ENCODE measurements at places on chromosomes 11 and 22.

DNA sequence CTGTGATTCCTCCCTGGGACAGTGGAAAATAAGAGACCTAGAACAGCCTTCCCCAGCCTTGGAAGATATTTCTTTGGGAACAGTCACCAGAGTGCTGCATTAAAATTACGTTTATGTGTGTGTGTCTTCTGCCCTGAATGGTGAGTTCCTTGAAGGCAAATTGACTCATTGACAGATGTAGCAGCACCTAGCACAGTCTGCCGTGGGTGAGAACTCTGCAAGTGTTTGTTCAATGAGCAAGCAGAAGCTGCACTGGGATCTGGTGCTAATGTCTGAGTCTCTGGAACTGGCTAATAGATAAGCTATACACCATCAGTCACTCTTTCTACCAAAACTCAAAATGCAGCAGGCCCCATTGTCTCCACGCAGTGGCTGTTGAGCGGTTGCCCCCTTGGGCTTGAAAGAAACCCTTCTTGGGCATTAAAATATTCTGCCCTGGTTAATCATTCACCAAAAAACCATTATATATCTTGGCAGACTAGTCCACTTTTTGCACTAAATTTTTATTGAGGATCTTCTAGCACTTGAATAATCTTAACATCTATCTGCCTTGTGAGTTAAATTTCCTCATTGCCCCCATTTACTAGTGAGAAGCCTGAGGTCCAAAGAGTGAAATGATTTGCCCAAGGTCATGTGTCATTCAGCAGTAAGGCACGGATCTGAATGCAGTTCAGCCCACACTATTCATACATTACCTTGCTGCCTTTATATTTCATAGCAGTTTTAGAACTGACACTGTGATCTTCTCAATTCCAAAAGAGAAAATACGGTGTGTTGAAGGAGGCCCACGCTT, 87.8 kb upstream of the GALNT18 start:
- no peak for DNase-seq

DNA sequence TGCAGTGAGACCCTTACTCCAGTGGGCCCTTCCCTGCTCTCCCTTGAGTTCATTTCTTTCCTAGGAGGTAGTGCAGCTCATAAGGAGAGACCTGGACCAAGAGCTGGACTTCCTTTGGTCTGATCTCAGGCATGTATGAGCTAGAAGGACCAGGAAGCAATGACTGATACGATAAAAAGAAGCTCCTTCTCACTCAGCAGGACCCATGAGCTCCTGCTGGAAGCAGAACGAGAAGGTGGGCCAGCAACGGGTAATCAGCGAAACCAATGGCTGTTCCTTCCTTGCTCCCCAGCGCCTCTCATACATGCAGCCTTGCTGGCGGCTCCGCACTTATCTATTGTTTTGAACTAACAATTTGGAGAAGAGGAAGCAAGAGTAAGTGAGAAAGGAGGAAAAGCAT, 56.8 kb downstream of the RPUSD4 start:
- DNase-seq: no peak

DNA sequence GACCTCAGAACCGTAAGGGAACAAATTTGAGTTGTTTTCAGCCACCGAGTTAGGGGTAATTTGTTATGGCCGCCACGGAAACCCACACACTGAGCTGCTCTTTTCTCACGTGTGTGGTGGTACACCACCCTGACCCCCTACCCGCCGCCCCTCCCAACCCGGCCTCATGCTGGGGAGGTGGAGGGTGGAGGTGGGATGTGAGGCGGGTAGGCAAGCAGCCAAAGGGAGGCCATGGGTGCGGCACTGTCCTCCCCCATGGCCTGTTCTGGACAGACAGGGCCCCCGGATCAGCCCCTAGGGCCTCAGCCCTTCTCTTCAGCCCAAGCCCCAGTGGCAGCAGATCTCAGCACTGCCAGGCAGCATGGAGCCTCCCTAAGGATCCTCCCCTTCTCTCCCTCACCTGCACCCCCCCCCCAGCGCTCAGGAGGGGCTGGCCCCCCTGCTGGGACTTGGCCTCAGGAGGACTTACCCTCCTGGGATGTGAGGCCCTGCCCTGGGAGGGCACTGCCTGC, 7.9 kb downstream of the PRR5 start:
- no peak for DNase-seq

DNA sequence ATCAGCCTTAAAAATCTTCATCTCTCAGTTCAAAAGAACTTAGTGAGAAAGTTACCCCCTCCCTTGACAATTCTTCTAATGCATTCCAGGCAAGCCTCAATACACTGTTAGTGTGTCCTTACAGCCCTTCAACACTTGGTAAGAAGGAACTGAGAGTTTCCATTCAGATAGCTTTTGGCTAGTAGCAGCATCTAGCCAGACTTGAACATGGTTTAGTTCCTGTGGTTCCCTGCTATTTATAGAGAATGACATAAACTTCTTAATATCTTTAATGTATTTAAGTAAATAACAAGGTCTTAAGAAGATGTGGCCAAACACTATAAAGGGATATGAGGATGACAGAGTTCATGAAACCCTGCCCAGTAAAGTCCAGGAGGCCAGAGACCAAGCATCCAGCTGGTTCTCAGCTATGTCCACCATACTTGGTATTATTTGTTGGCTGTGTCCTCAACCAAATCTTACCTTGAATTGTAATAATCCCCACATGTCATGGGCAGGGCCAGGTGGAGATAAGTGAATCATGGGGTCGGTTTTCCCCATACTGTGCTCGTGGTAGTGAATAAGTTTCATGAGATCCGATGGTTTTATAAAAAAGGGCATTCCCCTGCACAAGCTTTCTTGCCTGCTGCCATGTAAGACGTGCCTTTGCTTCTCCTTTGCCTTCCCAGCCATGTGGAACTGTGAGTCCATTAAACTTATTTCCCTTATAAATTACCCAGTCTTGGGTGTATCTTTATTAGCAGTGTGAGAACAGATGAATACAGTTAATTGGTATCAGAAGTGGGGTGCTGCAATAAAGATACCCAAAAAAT, 132.4 kb downstream of the LARGE1 start:
- DNase-seq: no peak

- DNase-seq: no peak
Observed at GRCh38 chr22:43356881-43357280, 13.7 kb upstream of the SCUBE1 start.

GRCh38 chr11:126992065-126992803, 8.3 kb downstream of the KIRREL3 start:
- no peak for DNase-seq

DNA sequence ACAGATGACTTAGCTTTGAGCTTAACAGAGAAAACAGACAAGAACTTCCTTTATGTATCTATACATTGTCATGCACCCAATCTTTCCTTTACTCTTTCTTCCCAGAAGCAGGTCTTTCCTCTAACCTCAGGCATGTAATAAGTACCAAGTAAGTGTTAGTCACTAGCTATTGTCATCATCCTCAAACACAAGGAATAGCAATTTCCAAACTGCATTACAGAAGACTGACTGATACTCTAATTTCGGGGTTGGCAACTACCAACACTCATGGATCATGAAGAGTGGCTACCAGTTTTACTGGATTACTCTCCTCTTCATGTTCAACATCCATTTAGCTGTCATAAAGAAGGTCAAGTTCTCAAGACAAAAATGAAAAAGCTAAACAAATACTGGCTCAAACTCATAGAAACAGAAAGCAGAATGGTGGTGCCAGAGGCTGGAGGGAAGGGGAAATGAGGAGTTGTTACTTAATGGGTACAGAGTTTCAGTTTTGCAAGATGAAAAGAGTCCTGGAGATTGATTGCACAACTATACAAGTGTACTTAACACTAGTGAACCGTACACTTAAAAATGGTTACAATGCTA, 111.6 kb downstream of the SIK3 start:
- no peak for DNase-seq

GRCh38 chr11:10072142-10072541, 221.9 kb downstream of the SBF2 start:
- DNase-seq: no peak

DNA sequence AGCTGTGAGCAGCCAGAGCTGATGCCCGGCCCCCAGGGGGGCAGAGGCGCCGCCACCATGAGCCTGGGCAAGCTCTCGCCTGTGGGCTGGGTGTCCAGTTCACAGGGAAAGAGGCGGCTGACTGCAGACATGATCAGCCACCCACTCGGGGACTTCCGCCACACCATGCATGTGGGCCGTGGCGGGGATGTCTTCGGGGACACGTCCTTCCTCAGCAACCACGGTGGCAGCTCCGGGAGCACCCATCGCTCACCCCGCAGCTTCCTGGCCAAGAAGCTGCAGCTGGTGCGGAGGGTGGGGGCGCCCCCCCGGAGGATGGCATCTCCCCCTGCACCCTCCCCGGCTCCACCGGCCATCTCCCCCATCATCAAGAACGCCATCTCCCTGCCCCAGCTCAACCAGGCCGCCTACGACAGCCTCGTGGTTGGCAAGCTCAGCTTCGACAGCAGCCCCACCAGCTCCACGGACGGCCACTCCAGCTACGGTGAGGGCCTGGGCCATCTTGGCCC, 6.1 kb downstream of the CDC42EP1 start:
- DNase-seq: no peak

GRCh38 chr11:92046103-92046502, 178.5 kb upstream of the FAT3 start:
- DNase-seq: no peak

DNA sequence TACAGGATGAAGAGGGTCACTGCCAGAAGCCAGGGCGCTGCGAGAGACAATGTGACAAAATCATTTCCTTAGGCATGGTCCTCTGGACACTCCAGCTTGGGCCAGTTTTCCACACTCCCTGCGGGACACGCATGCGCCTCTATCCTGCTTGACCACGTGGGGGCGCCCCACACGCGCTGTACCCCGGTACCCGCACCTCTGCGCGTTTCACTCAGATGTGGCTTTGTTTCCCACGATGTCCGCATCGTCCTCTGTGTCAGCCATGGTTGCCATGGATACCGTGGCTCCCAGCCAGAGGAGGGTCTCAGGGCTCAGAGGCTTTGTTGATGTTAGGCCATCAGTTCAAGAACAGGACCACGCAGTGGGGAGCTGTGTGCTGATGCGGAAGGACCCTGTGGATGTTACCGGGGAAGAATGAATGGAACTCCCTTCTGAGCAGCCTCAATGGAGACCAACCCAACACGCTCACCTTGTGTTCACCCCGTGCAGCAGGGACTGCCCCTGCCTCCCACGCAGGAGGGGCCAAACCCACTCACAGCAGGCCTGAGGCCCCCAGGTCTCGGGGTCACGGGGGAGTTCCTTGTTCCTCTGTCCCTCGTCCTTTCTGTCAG, 101.1 kb upstream of the SLC22A12 start:
- no peak for DNase-seq

DNA sequence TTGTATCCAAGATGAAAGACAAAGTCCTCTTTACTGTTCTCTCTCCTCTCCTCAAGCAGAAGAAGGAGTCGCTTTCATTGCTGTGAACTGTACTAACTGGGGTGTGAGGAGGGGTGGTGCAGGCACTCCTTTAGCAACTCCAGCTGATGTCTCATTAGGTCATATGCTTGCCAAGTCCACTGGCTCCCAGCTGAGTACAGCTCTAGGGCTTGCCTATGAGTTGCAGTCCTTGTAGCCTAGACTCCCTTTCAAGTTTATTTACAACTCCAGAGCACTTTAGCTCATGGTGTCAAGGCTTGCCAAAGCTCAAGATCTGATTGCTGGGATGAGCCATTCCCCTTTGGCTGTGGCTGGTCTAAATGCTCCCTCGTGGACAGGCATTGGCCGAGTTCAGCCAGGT, 55.1 kb upstream of the PDGFD start:
- DNase-seq: no peak

GRCh38 chr11:3130269-3131071, 34.6 kb downstream of the OSBPL5 start:
- no peak for DNase-seq

GRCh38 chr11:113871336-113871735, 4.0 kb downstream of the USP28 start:
- no peak for DNase-seq

DNA sequence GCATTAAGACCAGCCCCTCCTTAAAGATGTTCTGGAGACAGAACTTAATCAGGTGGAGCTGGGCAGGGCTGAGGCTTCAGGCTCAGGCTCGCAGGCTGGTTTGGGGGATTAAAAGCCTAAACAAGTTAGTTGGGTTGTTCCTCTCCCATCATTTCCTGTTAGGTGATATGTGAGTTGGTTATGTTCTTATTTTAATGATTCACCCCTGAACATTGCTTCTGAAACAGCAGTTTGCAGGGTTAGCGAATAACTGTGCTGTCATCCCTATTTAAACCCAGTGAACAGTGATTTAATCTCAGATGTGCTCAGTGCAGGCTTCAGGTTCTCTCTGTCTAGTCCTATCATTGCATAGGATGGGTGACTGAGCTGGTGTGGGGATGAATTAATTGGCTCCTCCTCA, 47.4 kb upstream of the BIRC3 start:
- DNase-seq: no peak

GRCh38 chr11:59069087-59069486, 17.0 kb upstream of the GLYATL1B start:
- no peak for DNase-seq

DNA sequence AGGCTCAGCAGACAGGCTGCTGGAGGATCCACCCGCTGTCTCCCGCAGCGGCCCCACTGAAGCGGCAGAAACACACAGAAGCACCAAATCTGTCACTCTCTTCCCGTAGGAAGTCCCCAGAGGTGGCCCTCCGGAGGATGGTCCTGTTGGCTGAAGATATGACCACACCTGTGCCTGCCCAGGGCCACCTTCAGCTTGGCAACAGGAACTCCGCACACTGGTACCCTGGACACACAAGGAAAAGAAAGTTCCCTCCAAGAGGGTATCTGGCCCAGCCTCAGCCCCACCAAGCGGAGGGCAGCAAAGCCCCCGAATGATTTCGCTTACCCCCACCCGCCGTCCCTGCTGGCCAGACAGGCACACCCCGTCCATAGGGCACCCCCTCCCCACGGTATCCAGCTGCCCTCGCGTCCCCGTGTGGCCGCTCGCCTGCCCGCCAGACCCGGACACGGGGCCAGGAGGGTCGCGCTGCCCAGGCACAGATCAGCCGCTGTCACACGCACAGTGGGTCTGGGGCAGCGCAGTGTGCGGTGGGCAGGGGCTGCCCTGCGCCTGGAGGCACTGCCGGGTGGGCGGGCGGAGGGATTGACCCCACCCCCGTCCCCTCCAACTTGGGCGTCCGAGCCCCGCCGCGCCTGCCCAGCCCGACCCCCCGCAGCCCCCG, 7.0 kb downstream of the RASSF7 start:
- no peak for DNase-seq

DNA sequence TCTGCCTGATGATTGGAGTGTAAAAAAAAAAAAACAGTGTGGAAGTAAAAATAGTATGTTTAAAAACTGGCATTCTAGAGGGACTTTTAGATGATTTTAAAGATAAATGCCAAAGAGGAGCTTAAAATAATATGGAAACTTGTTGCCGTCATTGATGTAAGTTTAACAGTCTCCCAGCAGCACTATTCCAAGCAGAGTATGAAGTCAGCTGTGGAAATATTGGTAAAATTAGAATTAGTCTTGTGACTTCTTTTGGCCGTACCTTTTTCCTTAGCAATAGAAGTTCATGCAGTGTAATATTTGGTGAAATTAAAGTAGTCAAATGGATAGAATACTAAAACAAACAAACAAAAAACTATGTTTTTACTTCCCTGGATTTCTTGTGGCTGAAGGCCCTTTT, 134.9 kb downstream of the METTL15 start:
- DNase-seq: no peak
